ENCODE measurements at places on chromosomes 6 and 20. TPM values are rescaled to one million over a fixed set of nuclear protein-coding genes. Genes with fewer than 3 reads are reported as not detected.

- DNase-seq: no peak
Observed at GRCh38 chr6:91852252-91852651, 1265.4 kb upstream of the MAP3K7 start.

GRCh38 chr20:46400828-46401477 is 5.5 kb downstream of the ELMO2 start:
- no peak for DNase-seq

DNA sequence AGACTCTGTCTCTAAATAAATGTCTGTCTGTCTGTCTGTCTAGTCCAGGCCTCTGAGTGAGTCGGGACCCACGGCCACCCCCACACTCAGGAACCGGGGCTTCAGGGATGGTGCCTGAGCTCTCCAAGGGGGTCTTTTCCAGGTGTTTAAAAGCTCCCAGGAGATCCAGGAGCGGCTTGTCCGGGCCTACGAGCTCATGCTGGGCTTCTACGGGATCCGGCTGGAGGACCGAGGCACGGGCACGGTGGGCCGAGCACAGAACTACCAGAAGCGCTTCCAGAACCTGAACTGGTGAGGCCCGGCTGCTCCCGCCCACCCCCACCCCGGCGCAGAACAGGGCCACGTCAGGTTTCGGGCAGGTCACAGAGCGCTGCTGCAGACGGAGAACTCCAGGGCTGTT is 5.5 kb upstream of the COL9A3 start:
- no peak for DNase-seq

GRCh38 chr6:138287144-138287955 is 69.1 kb upstream of the PBOV1 start:
- DNase-seq: peak; percentile 54

Gene GSTA2
- not detected for polyA plus RNA-seq

Data from foreskin keratinocyte (primary cell).